Bronchial epithelial cell (primary cell): ENCODE measurements at places on chromosomes 3 and 15. TPM values are rescaled to one million over a fixed set of nuclear protein-coding genes. Genes with fewer than 3 reads are reported as not detected.

Gene KCNH8
- not detected in 2 replicates for total RNA-seq

Gene RTP3
- not detected in 2 replicates for total RNA-seq

Gene COL8A1
- total RNA-seq, result 2.7 and 3.9 TPM in 2 replicates

Gene DGKG
- total RNA-seq, result not detected in 2 replicates

Gene PCOLCE2
- total RNA-seq, result 0.38 and 1.1 TPM in 2 replicates

Gene SEC22C
- total RNA-seq, result 44.7 and 55.0 TPM in 2 replicates

Gene ASB14
- total RNA-seq, result not detected in 2 replicates

Gene LAMB2
- 174 and 189 TPM in 2 replicates for total RNA-seq

Gene OXTR
- 0.26 and 0.53 TPM in 2 replicates for total RNA-seq

Gene CNTN4
- total RNA-seq, result 0.26 and 0.79 TPM in 2 replicates

Gene PGBD4
- total RNA-seq, result 1.3 and 1.8 TPM in 2 replicates

Gene GUCA1C
- total RNA-seq, result not detected in 2 replicates

Gene KLF13
- total RNA-seq, result 58.7 and 62.0 TPM in 2 replicates

Gene CLRN1
- total RNA-seq, result not detected in 2 replicates

Gene SEMA3F
- 35.5 and 76.0 TPM in 2 replicates for total RNA-seq

Gene CLDN16
- total RNA-seq, result 0.26 and 0.51 TPM in 2 replicates

Gene MEX3B
- 0.64 and 0.79 TPM in 2 replicates for total RNA-seq

Gene SEMA5B
- under 0.01 and 0.38 TPM in 2 replicates for total RNA-seq

Gene PP2D1
- total RNA-seq, result not detected in 2 replicates

Gene KLHL40
- total RNA-seq, result not detected in 2 replicates

Gene GPR27
- total RNA-seq, result 0.38 and 0.53 TPM in 2 replicates

Gene DMXL2
- total RNA-seq, result 14.5 and 16.1 TPM in 2 replicates
